ENCODE measurements at places on chromosomes 11 and 22.
A peak's percentile ranks its signal among the peaks of the same experiment; 100 is the strongest.

- peaks cover 19% of the 10 kb centered on the region for H3K4me1 ChIP-seq
- no peak for DNase-seq
- no peaks in the 10 kb centered on the region for H3K36me3 ChIP-seq
- peaks cover 1% of the 10 kb centered on the region for H3K27me3 ChIP-seq
These were observed 58.9 kb downstream of the LINC01488 start for GRCh38 chr11:69540118-69541000.

DNA sequence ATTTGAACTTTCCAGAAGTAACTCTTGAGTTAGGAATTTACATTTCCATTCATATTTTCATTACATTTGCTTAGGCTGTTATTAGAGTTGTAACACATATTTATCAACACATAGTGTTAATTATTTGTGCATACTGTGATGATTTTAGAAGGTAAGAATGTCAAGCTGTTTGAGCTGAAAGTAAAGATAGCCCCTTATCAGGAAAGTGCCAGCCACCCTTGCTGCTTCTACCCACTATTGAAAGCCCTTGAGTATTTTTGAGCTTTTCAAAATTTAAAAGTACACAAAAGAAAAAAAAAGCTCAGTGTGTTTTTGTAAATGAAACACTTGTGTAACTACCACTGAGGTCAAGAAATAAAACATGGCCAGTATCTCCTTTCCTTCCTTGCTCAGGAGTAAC is 8.0 kb downstream of the APLP2 start:
- no peak for DNase-seq
- H3K4me1 ChIP-seq: peaks cover 31% of the 10 kb centered on the region
- no peaks in the 10 kb centered on the region for H3K27me3 ChIP-seq

GRCh38 chr11:7484645-7485044 is 661 bp upstream of the OLFML1 start:
- DNase-seq: no peak
- H3K4me3 ChIP-seq: no peak overlapping the region
- peaks cover 4% of the 10 kb centered on the region for H3K4me1 ChIP-seq
- no peaks in the 10 kb centered on the region for H3K27me3 ChIP-seq
- H3K36me3 ChIP-seq: no peaks in the 10 kb centered on the region

DNA sequence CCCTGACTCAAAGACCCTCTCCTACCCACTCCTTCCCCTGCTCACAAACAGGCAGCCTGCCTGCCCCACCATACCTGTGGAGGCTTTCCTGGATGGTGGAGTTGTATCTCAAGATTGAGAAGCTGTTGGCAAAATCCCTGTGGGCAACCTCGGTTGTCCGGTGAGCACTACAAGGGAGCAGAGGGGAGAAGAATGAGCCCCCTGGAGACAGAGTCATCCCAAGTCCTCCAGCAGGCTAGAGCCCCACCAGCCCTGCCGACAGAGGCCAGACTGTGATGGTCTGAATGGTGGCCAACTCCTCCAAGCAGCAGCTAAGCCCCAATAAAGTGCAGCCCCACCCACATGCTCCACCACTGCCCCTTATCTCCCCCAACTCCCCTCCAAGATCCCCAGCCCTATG is 17.5 kb downstream of the TMPRSS13 start:
- H3K4me3 ChIP-seq: no peak overlapping the region
- peaks cover 5% of the 10 kb centered on the region for H3K27me3 ChIP-seq
- H3K27ac ChIP-seq: no peak overlapping the region

DNA sequence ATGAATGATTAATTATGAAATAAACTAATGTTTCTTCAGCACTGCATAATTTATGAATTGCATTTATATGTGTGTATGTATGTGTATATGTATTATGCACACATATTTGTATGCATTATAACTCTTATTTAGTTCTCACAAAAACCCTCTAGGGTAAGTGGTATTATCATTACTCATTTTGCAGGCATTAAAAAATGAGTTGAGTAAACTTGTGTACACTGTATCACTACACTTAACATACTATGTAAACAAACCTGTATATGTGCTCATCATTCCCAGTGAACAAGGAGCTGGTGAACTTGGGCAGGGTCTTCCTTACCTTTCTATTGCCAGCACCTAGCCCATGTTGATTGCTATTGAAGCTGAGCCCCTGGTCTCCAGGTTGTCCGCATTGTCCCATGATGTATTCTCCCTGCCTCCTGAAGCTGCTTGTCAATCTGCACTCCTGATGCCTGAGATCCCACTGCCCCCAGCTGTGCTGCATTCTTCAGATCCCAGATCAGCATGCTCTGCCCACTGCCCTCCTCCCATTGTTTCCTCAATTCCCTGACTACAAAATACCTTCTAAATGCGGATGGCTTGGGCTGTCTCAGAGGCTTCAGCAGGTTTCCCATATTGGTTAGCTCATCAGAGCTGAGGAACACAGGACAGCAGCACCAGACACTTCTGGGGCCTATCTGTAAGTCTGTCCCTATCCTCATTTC is 267.9 kb upstream of the SESN3 start:
- peak overlapping the region; percentile 2 for H3K27ac ChIP-seq
- H3K4me3 ChIP-seq: no peak overlapping the region
- H3K27me3 ChIP-seq: peaks cover 3% of the 10 kb centered on the region
- no peaks in the 10 kb centered on the region for H3K36me3 ChIP-seq
- DNase-seq: peak; percentile 24

Measured in endothelial cell (in vitro differentiated cells).